Hypothalamus (tissue), 51 donors: ENCODE measurements at places on chromosomes 2 and 18.

GRCh38 chr2:205002390-205002789 lies 457.1 kb downstream of the PARD3B start:
- no peak for DNase-seq

GRCh38 chr2:20674974-20675679 lies 8.2 kb downstream of the GDF7 start:
- no peak for DNase-seq

- no peak for DNase-seq
These were observed 1344.5 kb upstream of the TMEFF2 start for GRCh38 chr2:193539188-193539587.

- no peak for DNase-seq
These were observed 113.7 kb downstream of the BARD1 start for GRCh38 chr2:214695789-214696188.

- DNase-seq = no peak
These were observed 145.1 kb downstream of the KCNE4 start for GRCh38 chr2:223197046-223197445.
